ENCODE measurements at places on chromosomes 11 and 22.

DNA sequence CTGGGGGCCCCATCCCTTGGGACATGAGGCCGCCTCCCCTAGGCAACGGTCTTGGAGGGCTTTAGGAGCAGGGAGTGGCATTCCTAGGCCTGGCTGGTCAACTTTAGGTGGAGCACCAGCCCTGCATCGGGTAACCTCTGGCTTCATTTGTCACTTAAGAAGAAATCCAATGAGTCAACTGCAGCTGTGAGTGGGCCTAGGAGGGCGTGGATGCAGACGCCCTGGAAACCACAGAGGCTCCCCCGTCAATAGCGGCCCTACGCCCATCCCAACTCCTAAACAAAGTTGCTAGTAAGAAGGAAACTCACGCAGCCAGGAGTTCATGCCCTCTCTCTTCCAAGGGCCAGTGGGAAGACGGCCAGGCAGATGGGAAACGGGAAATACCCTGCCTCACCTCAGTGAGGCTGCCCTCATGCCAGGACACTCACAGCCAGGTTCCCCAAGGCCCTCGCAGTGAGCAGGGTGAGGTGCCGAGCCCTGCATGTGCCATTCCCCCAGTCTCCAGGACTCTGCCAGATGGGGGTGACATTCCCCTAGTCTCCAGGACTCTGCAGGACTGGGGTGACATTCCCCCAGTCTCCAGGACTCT lies 20.8 kb downstream of the BID start:
- no peak for DNase-seq

GRCh38 chr11:41245704-41246398 lies 213.6 kb downstream of the LRRC4C start:
- DNase-seq, result no peak

DNA sequence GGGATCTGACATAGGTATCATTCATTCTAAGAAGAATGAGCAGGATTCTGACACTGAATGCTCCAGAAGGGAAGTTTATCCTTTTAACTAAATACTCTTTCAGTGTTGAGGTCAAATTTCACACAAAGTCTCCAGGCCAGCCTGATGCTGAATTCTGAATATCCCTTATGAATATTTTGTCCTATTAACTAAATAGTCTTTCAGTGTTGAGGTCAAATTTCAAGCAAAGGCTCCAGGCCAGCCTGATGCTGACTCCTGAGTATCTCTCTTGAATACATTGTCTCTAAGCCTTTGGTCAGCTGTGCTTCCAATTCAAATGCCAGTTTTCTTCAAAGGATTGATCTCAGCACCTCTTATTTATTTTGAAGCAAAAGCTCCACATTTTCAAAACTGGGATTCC lies 676.8 kb downstream of the NTM start:
- no peak for DNase-seq

DNA sequence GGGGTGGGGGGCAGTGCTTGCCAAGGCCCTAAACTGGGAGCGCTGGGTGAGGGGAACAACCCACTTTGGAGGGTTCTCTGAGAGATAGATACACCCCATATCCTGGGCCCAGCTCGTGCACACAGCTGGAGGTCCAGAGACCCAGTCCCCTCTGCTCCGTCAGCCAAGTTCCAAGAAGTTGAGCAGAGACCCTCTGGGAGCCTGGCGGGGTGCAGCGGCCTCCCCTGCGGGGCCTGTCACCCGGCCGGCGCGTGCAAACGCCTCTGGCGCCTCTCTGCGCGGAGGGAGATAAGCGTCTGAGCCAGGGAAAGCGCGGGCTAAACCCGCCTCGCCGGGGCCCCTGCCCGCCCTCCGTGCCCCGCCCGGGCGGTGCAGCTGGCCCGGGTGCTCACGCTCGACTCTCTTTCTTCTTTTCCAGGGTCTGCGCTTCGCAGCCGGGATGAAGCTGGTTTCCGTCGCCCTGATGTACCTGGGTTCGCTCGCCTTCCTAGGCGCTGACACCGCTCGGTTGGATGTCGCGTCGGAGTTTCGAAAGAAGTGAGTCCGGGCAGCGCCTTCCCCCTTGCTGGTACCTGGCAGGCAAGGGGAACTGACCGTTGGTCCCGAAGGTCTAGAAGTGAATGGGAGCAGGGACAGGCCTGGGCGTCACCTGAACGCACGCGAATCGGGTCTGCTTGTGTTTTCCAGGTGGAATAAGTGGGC lies 540 bp downstream of the ADM start:
- peak; percentile 44 for DNase-seq

- no peak for DNase-seq
Measured at GRCh38 chr11:27354359-27354965, 8.6 kb downstream of the CCDC34 start.

GRCh38 chr11:73095613-73096012 lies 46.5 kb downstream of the FCHSD2 start:
- no peak for DNase-seq

GRCh38 chr11:67270256-67271204 lies 4.3 kb downstream of the GRK2 start:
- peak; percentile 22 for DNase-seq

All from activated naive CD8-positive, alpha-beta T cell treated with anti-CD3 and anti-CD28 coated beads, Interleukin-2, amount 50 U/mL, for 24 hours (primary cell).